ENCODE measurements at places on chromosomes 4 and X.

- DNase-seq: no peak
These were observed 198.2 kb upstream of the CXorf66 start for GRCh38 chrX:140163371-140164159.

GRCh38 chr4:184282251-184282713 is 64.6 kb upstream of the ENPP6 start:
- no peak for DNase-seq

DNA sequence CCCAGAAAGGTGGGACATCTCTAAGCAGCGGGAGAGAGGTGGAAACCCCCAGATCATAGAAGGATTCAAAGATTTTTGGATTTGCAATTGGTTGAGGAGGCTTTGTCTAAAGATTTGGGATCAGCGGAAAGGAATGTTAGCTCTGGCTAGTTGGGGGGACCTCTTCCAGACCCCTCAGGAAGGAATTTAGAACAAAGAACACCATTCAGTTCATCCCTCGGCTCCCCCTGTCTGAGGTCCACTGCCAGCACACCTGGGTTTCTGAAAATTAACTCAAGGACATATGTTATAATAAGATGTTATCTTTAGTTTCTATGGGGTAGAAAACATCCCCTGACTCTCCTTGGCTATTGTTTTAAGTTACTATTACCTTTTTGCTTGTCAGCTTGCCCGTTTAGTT is 163.6 kb downstream of the CEP135 start:
- DNase-seq: no peak

- DNase-seq: no peak
These were observed 49.0 kb downstream of the RWDD4 start for GRCh38 chr4:183610033-183610432.
